ENCODE measurements at places on chromosomes 16 and 17.

DNA sequence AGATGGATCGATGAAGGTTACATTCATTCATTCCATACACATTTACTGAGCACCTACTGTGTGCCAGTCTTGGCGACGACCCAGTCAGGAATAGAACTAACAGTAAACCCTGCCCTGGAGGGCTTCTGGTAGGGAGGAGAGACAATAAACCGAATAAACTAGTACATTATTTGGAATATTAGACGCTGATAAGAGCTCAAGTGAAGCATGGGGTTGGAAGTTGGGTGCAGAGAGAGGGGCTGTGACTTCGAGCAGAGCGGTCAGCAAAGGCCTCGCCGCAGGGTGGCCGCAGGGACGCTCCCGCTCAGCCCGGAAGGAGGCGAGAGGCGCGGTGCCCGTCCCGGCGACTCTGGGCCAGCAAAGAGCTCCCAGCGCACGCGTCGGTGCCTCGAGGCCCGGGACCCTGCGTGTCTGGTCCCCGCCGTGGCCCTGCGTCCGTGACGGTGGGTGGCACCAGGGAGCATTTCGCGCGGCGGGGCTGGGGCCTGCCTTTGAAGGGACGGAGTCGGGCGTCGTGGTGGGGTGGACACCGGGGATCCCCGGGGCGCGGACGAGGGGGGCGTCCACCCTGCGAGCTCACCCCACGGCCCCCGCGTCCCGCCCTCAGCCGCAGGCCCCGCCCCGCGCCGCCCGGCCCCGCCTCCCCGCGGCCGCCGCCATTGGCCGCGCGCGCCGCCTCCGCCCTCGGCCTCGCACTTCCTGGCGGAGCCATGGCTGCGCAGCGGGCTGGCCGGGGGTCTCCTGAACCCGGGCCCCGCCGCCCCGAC, at the start of gene KLHL36:
KLHL36 (plus strand) TSS at position 684 of the 767 bp plus-strand sequence. CDS start 2,357 bp downstream, outside the sequence.
- no peaks in the 10 kb centered on the region for H3K36me3 ChIP-seq
- H3K4me3 ChIP-seq, result peak within 1 kb of the TSS; percentile 72
- peaks cover 15% of the 10 kb centered on the region for H3K4me1 ChIP-seq
- peak; percentile 87 for ATAC-seq
- H3K27ac ChIP-seq, result peak within 1 kb of the TSS; percentile 88
- no peaks in the 10 kb centered on the region for H3K27me3 ChIP-seq

- peaks cover 21% of the 10 kb centered on the region for H3K27me3 ChIP-seq
- no peak overlapping the region for H3K4me3 ChIP-seq
- H3K4me1 ChIP-seq, result no peaks in the 10 kb centered on the region
- ATAC-seq, result no peak
- H3K27ac ChIP-seq, result no peak overlapping the region
- no peaks in the 10 kb centered on the region for H3K36me3 ChIP-seq
Observed at GRCh38 chr17:33949100-33949499, 306.0 kb upstream of the CCL2 start.

DNA sequence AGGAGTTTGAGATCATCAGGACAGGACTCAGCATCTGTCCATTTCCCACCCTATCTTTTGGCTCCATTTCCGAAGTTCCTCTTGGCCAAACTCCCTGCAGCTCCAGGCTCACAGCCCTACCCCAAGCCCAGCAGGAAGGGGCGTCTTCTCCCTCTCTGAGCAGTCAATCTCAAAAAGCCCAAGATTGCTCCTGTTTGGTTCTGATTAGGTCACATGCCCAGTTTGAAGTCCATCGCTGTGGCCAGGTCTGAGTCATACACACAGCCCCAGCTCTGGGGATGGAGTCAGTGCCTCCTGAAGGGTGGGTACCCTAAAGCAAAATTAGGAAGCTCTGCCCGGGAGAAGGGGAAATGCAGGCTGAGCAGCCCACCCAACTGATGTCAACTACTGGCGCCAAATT, 23.9 kb downstream of the SNX20 start:
- no peaks in the 10 kb centered on the region for H3K36me3 ChIP-seq
- no peak overlapping the region for H3K27ac ChIP-seq
- H3K4me1 ChIP-seq, result no peaks in the 10 kb centered on the region
- ATAC-seq, result no peak
- no peak overlapping the region for H3K4me3 ChIP-seq

GRCh38 chr17:62911114-62911513, 54.9 kb upstream of the TANC2 start:
- no peaks in the 10 kb centered on the region for H3K27me3 ChIP-seq
- H3K27ac ChIP-seq, result no peak overlapping the region
- H3K4me3 ChIP-seq, result no peak overlapping the region
- H3K36me3 ChIP-seq, result no peaks in the 10 kb centered on the region
- no peak for ATAC-seq
- H3K4me1 ChIP-seq, result no peaks in the 10 kb centered on the region

DNA sequence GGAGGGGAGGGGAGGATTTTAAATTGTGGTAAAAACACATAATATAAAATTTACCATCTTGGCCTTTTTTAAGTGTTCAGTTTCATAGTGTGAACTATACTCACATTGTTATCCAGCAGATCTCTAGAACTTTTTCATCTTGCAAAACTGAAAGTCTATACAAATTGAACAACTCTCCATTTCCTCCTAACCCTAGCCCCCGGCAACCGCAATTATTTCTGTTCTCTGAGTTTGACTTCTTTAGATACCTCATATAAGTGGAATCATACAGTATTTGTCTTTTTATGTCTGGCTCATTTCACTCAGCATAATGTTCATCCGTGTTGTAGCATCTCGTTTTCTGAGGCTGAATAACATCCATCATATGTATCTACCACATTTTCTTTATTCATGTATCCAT, 30.0 kb upstream of the MRTFB start:
- no peak for ATAC-seq
- H3K4me1 ChIP-seq, result no peaks in the 10 kb centered on the region
- no peak overlapping the region for H3K4me3 ChIP-seq
- H3K36me3 ChIP-seq, result no peaks in the 10 kb centered on the region
- H3K27ac ChIP-seq, result no peak overlapping the region
- H3K27me3 ChIP-seq, result no peaks in the 10 kb centered on the region

DNA sequence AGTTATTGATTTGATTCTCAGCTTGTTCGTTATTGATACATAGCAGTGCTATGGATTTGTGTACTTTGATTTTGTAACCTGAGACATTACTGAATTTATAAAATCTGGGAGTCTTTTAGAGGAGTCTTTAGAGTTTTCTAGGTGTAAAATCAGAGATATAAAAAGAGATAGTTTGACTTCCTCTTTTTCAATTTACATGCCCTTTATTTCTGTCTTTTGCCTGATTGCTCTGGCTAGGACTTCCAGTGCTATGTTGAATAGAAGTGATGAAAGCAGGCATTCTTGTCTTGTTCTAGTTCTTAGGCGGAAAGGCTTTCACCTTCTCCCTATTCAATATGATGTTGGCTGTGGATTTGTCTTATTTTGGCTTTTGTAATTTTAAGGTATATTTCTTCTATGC, 106.2 kb downstream of the PHKB start:
- no peaks in the 10 kb centered on the region for H3K4me1 ChIP-seq
- no peaks in the 10 kb centered on the region for H3K27me3 ChIP-seq
- ATAC-seq, result no peak
- H3K27ac ChIP-seq, result no peak overlapping the region
- no peak overlapping the region for H3K4me3 ChIP-seq

DNA sequence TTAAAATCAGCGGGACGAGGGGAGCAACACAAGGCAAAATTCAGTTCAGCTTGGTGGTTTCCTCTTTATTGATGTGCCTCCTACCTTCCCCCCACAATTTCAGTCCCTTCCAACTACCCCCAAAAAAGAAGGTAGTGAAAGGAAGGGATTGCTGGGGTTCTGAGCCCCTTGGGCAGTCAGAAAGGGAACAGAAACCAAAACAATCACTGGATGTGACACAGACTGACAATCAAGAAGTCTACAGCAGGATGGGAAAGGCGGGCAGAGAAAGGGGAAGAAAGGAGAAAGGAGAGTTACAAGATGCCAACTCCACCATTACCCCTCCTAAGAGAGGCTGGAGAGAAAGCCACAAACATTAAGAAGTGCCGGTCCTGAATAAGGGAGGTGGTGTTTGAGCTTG, 1.1 kb upstream of the PHF23 start:
- peak overlapping the region; percentile 98 for H3K27ac ChIP-seq
- H3K4me3 ChIP-seq, result peak overlapping the region; percentile 87
- H3K36me3 ChIP-seq, result no peaks in the 10 kb centered on the region
- no peak for ATAC-seq
- H3K4me1 ChIP-seq, result peaks cover 8% of the 10 kb centered on the region
- no peaks in the 10 kb centered on the region for H3K27me3 ChIP-seq

GRCh38 chr17:57408071-57408811, 151.9 kb downstream of the MSI2 start:
- no peaks in the 10 kb centered on the region for H3K4me1 ChIP-seq
- no peaks in the 10 kb centered on the region for H3K36me3 ChIP-seq
- no peaks in the 10 kb centered on the region for H3K27me3 ChIP-seq
- no peak overlapping the region for H3K27ac ChIP-seq
- no peak overlapping the region for H3K4me3 ChIP-seq
- no peak for ATAC-seq

DNA sequence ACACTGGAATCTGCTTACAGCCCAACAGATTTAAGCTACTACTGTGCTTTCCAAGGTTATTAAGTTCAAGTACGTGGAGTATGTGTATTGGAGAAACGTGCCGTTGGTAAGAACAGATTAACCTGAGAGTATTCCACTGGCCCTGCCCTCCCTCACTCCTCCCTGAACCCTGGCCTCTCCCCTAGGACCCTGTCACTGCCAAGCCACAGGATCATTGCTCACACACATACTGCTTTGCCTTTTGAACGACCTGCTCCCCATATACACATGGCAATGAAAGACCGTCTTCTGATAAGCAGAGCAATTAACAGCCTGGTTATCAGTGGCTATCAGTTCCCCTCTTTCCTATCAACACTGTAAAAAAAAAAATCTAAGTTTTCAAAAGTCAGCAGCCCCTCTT, 458.9 kb upstream of the DYNLRB2 start:
- H3K36me3 ChIP-seq, result no peaks in the 10 kb centered on the region
- H3K27me3 ChIP-seq, result no peaks in the 10 kb centered on the region
- H3K4me1 ChIP-seq, result no peaks in the 10 kb centered on the region
- H3K27ac ChIP-seq, result no peak overlapping the region
- no peak overlapping the region for H3K4me3 ChIP-seq
- no peak for ATAC-seq

DNA sequence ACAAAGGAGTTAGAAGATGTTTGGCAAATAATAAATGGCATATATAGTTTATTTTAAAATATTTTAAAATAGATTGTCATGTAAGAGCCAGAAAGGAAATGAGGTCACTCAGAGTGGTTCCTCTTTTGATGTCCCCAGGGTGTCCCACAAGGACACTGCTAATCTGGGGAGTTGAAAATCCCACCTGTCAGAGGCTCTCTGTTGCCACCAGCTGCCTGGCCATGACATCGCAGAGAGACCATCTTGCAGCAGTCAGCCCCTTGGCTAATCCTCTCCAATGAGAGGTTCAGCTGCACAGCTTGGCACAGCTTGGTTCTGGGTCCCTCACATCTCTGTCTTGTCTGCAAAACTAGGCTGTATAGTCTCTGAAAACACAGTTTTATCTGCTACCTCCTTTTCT, 11.0 kb upstream of the RBFOX1 start:
- H3K27ac ChIP-seq, result no peak overlapping the region
- no peaks in the 10 kb centered on the region for H3K27me3 ChIP-seq
- no peaks in the 10 kb centered on the region for H3K4me1 ChIP-seq
- ATAC-seq, result no peak
- no peak overlapping the region for H3K4me3 ChIP-seq
- H3K36me3 ChIP-seq, result no peaks in the 10 kb centered on the region

DNA sequence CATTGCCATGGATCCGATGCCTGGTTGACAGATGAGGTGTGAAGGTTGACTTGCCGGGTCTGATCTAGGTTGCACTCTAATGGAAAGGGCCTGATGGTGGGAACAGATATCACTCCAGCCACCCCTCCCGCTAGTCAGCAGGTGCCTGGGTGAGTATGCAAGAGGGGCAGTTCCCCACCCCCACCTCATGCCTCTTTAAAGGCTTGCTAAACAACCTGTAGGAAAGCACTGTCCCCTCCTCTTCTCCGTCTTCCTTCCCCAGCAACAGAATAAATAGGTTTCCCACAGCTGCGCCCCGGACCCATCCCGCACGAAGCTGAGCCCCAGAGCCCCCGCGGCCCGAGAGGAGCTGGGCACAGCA, 746 bp upstream of the TMEM132E start:
- no peak for ATAC-seq
- peaks cover 98% of the 10 kb centered on the region for H3K27me3 ChIP-seq
- H3K27ac ChIP-seq, result no peak overlapping the region
- H3K4me3 ChIP-seq, result peak overlapping the region; percentile 64
- H3K4me1 ChIP-seq, result no peaks in the 10 kb centered on the region

DNA sequence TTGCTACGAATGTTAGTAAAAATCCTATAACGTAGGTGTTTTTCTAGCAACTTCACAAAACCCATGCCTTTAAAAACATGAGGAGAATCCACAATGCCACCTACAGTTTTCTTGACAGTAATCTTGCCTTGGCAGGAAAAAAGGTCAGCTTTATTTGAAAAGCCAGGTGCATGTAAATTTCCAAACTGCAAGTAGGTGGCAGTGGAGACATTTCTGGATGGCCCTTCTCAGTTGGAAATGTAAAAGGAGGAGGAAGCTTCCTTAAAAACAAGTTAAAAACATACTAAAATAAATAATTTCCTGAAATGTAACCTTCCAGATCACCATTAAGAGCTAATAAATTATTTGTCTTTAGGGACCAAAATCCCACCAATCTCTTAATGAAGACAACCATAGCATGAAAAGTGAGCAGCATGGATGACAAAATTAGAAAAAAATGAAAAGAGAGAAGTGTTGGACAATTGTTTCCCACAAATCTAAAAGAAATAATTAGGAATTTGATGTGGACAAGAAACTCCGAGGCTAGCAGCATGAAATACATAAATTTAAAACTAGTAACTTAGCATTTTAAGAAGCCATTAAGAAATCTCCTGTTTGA, 152.2 kb downstream of the SNX11 start:
- H3K4me1 ChIP-seq, result no peaks in the 10 kb centered on the region
- H3K27ac ChIP-seq, result no peak overlapping the region
- H3K27me3 ChIP-seq, result peaks cover 24% of the 10 kb centered on the region

GRCh38 chr16:11964761-11965551, at the start of gene TNFRSF17:
TNFRSF17 (plus strand) TSS chr16:11965210; CDS start chr16:11965325, 115 bp downstream.
- H3K4me3 ChIP-seq, result no peak within 1 kb of the TSS
- no peak for ATAC-seq
- H3K27me3 ChIP-seq, result peaks cover 17% of the 10 kb centered on the region
- H3K4me1 ChIP-seq, result no peaks in the 10 kb centered on the region
- H3K27ac ChIP-seq, result no peak within 1 kb of the TSS
- H3K36me3 ChIP-seq, result no peaks in the 10 kb centered on the region

DNA sequence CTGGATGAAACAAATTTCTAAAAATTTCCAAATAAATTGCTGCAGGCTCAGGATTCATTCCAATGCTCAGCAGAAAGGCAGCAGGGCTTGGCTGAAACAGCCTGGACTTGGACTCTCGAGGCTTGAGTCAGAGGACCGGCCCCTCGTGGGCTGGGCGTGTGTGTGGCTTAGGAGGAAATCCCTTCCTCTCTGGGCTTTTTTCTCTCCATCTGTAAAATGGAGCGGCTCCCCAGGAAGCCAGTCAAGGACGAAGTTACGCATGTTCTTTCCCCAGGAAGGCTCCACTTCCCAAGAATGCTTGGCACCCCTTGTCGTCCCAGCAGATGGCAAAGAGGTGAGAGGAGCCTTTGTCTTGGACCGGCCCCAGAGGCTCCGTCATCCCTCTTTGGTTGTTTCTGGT, 13.5 kb downstream of the SLC46A1 start:
- H3K4me3 ChIP-seq, result no peak overlapping the region
- no peaks in the 10 kb centered on the region for H3K4me1 ChIP-seq
- ATAC-seq, result no peak
- H3K36me3 ChIP-seq, result no peaks in the 10 kb centered on the region

Data from gastroesophageal sphincter (tissue), 4 donors.